ENCODE measurements at places on chromosomes 12 and 14.
A peak's percentile ranks its signal among the peaks of the same experiment; 100 is the strongest.

DNA sequence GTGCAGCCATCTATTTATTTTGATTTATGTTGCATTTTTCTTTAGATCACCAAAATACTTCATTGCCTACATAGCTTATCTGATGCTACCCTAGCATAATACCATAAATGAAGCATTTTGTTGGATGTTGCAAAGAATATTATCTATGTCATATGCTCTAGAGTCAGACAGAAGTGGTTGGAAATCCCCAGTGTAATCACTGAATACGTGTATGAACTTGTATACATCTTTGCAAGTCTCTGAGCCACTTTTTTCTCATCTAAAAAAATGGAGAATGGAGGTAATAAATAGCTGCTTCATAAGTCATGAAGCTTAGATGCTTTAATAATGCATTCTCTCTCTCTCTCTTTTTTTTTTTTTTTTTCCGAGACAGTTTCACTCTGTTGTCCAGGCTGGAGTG is 18.5 kb downstream of the EVL start:
- no peak for DNase-seq

DNA sequence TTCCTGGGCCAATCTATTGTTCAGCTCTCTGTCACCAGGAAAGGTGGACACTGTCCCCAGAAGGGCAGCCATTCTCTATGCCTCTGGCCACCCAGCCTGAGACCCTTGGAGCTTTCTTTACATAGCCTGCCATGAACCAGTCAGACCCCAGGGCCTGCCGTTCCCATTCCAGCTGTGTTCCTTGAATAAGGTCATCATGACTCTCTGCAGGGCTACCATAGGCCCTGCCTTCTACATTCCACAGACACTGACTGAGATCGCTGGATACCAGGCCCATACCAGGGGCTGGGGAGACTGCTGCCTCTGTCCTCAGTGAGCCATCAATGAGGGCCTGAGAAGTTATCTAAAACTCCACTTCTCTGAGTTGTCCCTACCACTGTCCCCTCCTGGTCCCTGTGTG is 75.5 kb downstream of the SYNE3 start:
- no peak for DNase-seq

GRCh38 chr12:15231493-15231892 is 10.3 kb upstream of the RERG start:
- DNase-seq = no peak

DNA sequence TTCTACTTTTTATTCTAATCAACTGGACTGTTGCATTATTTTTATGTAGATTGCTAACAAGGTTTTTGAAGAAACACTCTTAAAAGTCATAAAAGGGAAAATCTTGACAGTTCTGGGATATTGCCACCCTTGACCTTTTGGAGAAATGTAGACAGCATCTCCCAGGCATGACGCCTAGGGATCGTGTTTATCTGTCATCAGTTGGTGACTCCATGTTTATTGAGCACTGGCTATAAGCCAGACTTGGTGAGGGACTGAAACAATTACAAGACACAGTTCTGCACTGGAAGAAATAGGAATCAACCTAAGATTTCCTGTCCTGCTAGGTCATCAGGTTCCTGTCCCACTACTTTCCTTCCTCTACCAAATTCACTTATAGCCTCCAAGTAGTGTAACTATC is 34.5 kb downstream of the HMGA2 start:
- DNase-seq = no peak

DNA sequence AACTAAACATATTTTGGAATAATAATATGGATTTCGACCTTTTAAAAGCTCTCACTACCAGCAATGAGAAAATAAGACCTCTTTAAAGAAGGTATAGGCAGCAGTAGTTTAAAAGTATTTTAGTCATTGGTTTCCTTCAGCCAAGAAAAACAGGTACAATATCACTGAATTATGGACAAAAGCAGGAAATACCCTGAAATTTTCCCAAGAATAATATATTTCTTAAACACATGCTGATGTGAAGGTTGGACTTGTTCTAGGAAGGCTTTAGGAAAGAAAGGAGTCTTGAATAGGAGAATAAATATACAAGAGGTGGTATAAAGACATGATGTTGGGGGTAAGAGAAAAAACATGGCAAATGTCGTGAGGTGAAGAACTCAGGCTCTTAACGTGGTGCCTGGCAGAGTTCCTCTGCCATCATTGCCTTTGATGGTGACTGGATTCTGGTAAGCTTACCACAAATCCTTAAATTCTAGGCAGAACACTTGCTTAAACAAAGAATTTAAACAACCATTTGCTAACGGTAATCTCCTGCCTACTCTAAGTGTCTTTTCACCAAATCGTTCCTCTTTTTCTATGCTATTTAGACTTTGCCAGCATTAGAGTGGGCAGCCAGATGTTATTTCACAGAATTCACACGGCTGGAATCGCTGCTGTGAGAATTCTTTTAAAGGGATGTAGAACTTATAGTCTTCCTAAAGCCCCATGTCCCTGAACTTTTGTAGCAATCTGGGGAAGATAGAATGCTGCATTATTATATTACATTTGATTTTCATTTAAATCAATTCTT is 11.9 kb upstream of the NUDT4 start:
- no peak for DNase-seq

GRCh38 chr14:24059841-24060388 is 8.1 kb downstream of the CARMIL3 start:
- no peak for DNase-seq

DNA sequence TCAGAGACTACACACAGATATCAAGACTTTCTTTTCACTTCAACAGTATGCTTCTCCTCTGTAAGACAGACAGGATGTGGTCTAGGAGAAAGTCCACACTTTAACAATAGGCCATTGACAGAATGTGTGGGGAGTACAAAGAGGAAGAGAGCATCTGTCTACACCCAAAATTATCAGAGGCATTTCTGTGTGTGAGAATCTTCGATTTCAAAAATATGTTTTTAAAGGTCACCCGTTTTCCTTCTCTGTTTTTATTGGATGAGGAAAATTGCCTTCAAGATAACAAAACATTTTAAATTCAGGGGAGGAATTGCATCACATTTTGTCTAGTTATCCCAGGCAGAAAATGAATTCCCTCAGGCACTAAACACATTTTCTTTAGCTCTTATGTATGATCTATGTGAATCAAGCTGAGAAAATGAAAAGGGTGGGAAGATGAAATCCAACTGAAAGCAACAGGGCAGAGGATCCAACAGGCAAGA is 16.4 kb downstream of the NAV3 start:
- DNase-seq = peak; percentile 2
